Suppressor macrophage treated with lipopolysaccharide for 1 hour (primary cell): ENCODE measurements at places on chromosomes 11 and 22.

DNA sequence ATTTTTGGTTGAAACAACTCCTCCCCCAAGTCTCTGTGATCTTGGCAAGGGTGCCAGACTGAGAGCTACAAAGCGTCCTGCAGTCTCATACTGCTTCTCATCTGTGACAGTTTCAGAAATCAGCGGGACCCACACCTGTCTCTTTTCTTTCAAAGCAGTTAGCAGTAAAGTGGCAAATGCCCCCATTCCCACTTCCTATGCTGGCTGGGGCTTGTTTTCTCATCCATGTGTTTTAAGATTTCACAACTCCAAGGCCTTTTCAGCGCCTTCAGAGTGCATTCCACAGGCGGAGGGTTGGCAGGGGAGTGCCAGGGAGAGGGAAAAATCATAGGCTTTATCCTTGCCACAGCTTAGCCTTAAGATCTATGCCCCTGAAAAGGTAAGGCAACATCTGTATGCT, 493.5 kb downstream of the OPCML start:
- DNase-seq, result no peak

- no peak for DNase-seq
Observed at GRCh38 chr22:24920029-24920428, 26.5 kb downstream of the LHFPL7 start.

DNA sequence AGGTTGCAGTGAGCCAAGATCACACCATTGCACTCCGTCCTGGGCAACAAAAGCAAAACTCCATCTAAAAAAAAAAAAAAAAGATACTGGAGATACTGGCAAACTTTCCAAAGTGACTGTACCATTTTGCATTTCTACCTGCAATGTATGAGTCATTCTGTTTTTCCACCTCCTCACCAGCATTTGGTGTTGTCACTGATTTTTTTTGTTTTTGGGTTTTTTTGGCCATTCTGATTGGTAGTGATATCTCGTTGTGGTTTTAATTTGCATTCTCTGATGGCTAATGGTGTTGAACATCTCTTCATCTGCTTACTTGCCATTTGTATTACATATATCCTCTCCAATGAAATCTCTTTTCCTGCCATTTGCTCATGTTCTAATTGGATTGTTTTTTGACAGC, 12.0 kb upstream of the RBX1 start:
- DNase-seq, result no peak

- DNase-seq, result no peak
Observed at GRCh38 chr11:46718155-46719019, 626 bp upstream of the F2 start.

GRCh38 chr11:21105196-21105917, 436.0 kb downstream of the NELL1 start:
- DNase-seq, result no peak

- no peak for DNase-seq
Observed at GRCh38 chr11:22900764-22901486, 40.7 kb upstream of the CCDC179 start.

- DNase-seq, result no peak
Observed at GRCh38 chr11:17594686-17595192, 47.7 kb downstream of the OTOG start.

DNA sequence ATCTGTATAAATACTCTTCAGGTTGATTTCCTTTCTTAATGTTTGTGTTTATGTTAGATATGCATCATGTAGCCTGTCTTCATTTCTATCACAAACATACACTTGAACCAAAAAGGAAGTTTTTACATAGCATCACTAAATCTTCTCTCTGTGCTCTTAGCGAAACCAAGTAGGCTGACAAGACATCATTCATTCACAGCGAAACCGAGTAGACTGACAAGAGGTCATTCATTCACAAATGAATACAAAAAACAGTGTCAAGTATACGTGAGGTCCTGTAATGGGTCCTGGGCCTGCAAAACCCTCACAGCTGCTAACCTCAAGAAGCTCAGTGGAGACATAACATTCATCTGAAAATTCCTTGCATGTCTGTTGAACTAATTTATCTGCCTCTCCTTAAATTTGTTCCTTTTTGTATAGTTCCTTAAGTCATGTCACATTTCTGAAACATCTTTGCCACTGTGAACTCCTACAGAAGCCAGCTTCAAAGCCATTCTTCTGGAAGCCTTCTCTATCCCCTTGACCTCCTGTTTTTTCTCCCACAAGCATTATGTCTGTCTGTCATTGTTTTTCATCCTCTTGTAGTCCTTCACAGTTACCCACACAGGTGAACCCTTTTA, 9.8 kb upstream of the HBE1 start:
- no peak for DNase-seq

DNA sequence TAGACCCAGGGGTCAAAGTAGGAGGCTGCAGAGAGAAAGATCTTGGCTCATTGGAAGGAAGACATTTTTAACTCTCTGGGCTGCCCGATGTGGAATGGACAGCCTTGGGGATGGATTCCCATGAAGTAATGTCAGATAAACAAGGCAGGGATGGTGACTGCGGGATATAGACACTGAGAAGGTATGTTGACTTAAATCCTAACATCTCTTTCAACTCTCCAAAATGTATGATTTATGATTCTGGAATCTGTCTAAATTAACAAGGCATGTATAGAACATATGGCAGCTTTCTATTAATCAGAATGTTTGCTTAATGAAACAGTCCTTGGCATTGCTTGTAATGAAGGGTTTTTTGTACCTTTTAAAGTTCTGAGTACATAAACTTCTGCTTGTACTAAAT, 56.1 kb upstream of the VSTM5 start:
- DNase-seq, result no peak

GRCh38 chr11:118827118-118827517, 36.2 kb upstream of the DDX6 start:
- DNase-seq, result no peak

- no peak for DNase-seq
Observed at GRCh38 chr11:107044503-107044902, 26.2 kb upstream of the GUCY1A2 start.

GRCh38 chr11:47332303-47332711, 20.2 kb downstream of the MYBPC3 start:
- DNase-seq, result no peak

- no peak for DNase-seq
Observed at GRCh38 chr11:37092487-37092886, 494.5 kb upstream of the RAG2 start.

GRCh38 chr11:17421781-17422180, 33.3 kb upstream of the KCNJ11 start:
- DNase-seq, result no peak

GRCh38 chr11:10540546-10540914, 457 bp downstream of the RNF141 start:
- no peak for DNase-seq

DNA sequence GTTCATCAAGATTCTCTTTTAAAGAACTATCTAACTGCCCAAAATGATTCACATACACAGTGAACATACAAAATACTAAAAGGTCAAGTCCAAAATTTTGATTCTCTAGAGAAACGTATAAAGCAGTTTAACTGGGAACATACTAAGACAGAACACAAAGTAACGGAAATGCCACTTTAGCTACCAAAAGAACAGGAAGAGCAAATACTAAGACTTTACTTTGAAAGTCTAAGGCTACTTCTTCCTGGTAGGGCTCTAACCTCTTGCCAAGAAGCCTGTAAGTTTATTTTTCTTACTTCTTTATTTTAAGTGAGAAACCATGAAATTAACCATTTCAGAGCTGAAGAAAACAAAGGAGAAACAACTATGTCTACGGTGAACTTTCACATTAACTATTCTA, 6.2 kb downstream of the PICALM start:
- DNase-seq, result no peak

GRCh38 chr11:70112017-70112434, 33.9 kb downstream of the ANO1 start:
- DNase-seq, result no peak

DNA sequence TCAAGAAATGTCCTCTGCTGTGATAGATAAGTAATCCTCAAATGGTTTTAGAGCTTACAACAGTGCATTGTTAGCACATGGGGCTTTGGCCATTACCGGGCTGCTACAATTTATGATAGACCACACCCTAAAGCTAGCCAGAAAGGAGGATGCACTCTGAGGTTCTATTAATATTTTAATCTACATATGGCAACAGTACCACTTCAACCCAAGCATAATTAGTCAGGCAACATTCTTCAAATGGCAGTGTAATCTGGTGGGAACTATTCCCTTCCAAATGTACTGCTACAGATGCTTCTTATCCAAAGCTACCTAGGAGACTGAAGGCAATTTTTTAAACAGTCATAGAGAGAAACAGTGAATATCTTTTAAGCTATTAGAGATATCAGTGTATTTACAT, 697.6 kb downstream of the KCNA4 start:
- no peak for DNase-seq

- no peak for DNase-seq
Observed at GRCh38 chr22:29105468-29105867, 32.6 kb downstream of the KREMEN1 start.

DNA sequence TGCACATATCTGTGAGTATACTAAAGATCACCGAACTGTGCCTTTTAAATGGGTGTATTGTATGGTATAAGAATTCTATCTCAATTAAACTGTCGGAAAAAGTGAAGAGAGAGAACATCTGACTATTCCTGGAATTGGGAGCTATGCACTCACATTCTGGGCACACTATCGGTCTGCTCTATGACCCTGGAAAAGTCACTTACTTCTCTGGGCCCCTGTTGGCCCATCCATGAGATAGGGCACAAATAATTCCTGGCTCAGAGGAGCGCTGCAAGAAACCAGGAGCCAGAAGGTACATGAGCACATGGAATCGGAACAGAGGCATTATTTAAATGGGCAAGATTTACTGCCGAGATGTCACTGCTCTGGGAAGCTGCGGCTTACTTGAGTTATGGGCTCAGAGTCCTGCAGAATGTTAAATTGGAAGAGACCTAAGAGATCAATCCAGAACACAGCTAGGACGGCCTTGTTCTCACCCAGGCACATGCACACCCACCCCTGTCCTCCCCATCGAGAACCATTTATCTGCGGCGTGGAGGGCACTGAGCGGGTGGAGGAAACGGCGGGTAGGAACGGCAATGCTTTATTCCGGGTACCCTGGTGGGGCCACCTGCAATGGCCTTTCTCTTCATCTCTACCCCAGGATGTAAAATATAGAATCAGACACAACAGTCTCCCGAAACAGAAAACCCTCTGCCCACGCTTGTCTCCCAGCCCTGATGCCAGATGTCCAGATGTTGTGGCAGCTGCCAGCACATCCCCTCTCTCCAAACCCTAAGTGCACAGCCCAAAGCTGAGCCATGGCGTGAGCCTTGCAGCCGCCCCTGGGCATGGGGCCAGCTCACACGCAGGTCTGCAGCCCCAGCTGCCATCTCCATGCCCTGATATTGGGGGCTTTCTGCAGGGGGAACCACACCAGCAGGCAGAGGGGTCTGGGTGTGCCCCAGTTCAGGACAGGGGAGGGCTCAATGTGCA, 142.4 kb downstream of the DSCAML1 start:
- no peak for DNase-seq

DNA sequence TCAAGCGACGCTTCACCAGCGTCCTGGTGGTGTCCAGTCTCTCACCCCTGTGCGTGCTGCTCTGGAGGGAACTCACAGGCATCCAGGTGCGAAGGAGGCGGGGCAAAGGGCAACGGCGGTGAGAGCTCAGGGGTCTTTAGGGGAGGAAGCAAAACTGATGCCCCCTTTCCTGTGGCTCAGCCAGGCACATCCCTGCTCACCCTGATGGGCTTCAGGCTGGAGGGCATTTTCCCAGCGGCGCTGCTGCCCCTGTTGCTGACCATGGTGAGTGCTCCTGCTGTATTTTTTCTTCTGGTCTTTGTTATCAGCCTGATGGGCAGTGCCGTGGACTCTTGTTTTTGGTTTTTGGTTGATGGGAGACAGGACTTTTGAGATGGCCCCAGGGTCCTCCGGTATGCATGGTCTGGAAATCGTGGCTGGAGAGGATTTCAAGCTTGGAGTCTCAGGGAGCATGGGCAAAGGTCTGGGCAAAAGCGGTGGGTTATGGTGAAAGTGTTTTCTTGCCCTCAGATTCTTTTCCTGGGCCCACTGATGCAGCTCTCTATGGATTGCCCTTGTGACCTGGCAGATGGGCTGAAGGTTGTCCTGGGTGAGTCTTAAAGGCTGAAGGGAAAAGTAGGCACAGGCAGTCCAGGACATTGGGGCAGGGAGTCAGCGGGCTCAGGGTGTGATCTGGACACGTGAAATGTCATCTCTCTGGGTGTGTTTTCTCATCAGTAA, 695 bp downstream of the RCE1 start:
- DNase-seq, result no peak

GRCh38 chr11:71218789-71219499, 33.4 kb downstream of the SHANK2 start:
- DNase-seq, result no peak

- DNase-seq, result no peak
Observed at GRCh38 chr22:50683994-50684371, 11.4 kb downstream of the SHANK3 start.

DNA sequence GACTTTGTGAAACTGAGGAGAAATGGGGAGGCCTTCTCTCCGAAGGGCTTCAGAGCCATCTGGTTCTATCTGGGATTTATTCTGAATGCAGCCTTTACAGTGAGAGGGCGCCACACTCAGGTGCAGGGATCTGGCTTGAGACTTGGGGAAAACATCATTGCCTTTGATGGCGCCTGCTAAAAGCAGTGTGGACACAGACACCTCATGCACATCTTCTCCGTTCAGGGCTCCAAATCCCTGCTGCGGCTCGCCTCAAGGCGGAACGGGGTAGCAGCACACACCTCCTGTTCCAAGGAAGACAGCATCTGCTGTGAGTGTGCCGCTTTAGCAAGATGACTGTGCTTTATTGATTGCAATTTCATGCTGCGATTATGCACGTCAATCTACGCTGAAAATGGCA, 37.1 kb upstream of the OLFML1 start:
- DNase-seq, result no peak

DNA sequence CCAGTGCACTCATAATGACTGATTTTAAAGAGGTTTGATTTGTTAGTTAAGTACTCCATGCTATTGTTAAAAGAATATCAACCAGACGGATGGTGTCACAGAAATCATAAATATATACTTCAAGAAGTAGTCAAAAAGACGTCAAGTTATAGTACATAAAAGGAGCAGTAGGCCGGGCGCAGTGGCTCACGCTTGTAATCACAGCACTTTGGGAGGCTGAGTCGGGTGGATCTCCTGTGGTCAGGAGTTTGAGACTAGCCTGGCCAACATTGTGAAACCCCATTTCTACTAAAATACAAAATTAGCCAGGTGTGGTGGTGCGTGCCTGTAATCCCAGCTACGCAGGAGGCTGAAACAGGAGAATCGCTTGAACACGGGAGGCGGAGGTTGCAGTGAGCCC, 721.7 kb downstream of the JRKL start:
- DNase-seq, result no peak
